M059J (cell line): ENCODE measurements at places on chromosomes 13 and 19. TPM values are rescaled to one million over a fixed set of nuclear protein-coding genes. Genes with fewer than 3 reads are reported as not detected.

DNA sequence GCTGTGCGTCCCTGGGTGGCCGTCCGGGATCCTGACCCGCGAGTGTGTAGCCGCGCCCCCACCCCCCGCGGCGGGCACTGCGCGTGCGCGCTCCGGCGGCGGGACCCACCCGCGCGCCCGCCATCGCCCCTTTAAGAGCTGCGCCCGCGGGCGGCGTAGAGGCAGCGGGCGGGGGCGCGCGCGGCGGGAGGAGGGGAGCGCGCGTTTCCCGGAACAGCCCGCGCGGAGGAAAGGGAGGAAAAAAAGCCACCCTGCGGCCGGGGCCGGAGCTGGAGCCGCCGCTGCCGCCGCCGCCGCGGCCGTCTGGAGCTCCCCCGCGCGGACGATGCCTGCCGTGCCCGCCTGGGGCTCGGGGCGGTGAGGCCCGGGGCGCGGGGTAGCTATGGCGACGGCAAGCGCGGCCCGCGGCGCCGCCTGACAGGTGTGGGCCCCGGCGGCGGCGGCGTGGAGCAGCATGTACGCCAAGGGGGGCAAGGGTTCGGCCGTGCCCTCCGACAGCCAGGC is at the start of gene SSBP4:
Gene SSBP4 (plus strand): TSS at position 204 of the 504 bp plus-strand sequence. CDS start 251 bp downstream, at position 455.
- peak; percentile 69 for DNase-seq

DNA sequence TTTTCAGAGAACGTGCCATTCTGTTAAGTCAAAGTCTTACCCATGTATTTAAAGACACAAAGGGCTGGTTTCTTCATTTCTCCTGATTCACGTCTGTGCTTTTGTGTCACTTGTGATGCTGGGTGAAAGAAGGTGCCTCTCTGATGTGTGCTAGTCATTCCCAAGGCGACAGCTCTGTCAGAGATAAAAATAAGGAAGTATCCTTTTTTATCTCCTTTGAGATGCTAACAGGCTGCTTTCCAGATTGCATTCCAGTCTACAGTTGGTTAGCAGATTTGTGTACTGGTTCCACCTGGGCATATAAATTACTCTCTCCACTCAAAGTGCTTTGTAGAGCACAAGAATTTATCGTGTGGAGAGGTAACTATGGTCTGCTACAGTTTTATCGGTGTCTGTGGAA is 33.5 kb upstream of the DCT start:
- no peak for DNase-seq

GRCh38 chr13:28357247-28357825 is 137.6 kb downstream of the FLT1 start:
- DNase-seq, result peak; percentile 50

GRCh38 chr19:10774893-10775292 is 57.0 kb downstream of the DNM2 start:
- no peak for DNase-seq

SLITRK5 gene
- total RNA-seq, result under 0.01 and 0.02 TPM in 2 replicates

TMEM86B gene
- total RNA-seq, result 1.2 and 1.7 TPM in 2 replicates

DNA sequence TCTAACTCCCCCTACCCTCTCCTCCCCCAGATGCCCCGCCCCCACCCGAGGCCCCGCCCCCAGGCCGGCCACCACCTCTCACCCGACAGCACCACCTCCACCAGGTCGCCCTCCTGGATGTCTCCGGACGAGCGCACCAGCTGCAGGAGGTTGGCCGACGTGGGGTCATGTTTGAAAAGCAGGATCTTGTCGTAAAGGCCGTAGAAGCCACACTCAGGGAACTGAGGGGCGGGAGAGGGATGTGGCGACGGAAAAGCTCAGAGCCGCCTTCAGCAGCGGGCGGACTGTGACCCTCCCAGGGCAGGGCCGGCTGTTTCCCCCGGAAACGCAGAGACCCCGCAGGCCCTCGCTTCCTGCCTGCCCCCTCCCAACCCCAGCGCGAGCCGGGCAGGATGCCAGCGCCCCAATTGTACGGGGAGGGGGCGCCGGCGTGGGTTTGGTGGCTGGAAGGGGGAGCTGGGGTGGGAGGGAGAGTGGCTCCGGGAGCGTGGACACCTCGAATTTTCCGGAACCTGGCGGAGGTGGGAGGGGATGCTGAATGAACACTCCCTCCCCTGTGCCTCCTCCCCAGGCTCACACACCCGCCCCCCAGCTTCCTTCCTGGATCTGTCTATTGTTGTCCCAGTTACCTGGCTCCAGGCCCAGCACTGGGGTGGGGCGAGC is 3.0 kb downstream of the PRKD2 start:
- DNase-seq, result peak; percentile 95

DNA sequence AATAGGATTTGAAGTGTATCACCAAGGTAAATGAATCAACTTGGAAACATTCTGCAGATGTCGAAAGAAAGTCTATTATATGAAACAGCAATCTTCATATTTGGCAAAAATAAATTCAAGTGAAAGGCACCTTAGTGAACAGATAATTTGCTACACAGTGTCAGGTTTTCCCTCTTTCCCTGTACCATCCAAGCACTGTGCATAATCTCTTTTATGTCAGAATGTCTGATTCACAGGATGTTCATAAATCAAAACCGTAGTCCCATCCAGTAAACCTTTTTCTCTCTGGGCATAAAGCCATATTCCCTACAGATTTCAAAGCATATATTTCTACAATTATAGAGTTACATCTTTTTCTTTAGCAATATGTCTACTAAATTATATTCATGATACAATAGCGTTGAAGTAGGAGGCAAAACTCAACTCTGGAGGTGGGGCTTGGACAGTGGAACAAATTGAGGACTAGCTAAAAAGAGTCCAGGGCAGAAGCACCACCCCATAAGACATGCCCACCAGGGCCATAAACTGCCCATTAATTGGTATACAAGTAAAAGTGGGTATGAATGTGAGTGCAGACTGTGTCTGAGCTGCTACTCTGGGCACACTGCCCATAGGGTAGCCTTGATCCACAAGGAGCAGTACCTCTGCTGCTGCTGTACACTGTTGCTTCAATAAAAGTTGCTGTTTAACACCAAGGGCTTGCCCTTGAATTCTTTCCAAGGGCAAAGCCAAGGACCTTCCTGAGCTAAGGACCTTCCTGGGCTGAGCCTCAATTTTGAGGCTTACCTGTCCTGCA is 72.1 kb upstream of the MYCBP2 start:
- no peak for DNase-seq

OVOL3 gene
- total RNA-seq, result 0.39 TPM in 1 of 2 replicates, not detected in the other
